Fibroblast of skin of scalp (primary cell): ENCODE measurements at places on chromosomes 13 and 19.
A peak's percentile ranks its signal among the peaks of the same experiment; 100 is the strongest.

DNA sequence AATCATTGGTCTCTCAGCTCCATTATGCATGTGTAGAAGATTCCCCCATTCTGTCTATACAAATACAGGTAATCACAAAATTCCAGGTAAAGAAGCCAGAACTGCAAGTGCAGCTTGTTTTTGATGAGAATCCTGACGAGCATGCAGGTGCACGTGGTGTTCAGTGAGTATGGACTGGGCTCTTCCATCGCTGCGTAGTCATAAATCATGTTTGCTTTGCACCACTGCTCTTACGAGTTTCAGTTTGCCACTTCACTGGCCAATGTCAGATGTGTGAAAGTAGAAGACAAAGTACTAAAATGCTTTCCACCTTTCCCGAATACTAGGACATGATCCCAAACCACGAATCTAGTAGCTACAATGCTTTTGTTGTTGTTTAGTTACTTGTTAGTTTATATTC is 390.7 kb downstream of the LIG4 start:
- no peak for DNase-seq

- no peak for DNase-seq
Observed at GRCh38 chr13:21322327-21322965, 136.7 kb downstream of the ZDHHC20 start.

DNA sequence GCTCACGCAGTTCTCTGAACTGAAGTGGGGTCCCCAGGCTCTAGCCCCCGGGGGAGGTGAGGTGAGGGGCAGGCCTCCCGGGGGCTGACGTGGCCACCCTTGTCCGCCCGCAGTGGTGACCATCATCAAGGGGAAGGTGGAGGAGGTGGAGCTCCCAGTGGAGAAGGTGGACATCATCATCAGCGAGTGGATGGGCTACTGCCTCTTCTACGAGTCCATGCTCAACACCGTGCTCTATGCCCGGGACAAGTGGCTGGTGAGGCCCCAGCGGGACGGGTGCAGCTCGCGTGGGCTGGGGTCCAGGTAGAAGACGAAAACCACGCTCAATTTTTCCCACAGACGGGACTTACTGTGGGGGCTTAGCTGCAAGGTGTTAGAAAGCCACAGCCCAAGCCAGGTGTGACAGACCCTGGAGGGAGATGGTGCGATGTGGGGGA is 5.6 kb upstream of the ADM5 start:
- DNase-seq: no peak

GRCh38 chr13:24906268-24906667 is 142.3 kb downstream of the RNF17 start:
- no peak for DNase-seq

DNA sequence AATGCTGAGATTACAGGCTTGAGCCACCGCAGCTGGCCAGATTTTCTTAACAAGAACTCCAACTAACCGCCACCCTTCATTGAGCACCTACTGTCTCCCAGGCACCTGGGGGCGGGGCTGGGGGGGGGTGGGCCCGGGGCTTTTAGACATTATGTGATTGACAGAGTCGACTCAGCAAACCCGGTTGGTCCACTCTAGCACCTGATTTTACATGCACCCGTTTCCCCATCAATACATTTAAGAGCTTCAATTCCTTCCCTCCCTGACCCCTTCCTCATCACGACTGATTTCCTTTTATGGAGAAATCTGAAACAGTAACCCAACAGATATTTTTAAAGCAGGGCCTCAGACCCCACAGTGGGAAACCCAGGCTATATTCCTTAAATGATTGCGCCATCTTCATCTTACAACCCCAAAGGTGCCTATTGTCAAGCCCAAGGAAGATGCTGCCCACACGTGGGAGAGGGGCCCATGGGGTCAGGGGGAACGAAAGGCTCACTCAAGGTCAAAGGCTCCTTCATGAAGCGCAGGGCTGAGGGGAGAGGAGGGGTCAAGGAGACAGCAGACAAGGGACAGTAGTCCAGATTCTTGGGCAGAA is 1.8 kb downstream of the INSR start:
- no peak for DNase-seq

DNA sequence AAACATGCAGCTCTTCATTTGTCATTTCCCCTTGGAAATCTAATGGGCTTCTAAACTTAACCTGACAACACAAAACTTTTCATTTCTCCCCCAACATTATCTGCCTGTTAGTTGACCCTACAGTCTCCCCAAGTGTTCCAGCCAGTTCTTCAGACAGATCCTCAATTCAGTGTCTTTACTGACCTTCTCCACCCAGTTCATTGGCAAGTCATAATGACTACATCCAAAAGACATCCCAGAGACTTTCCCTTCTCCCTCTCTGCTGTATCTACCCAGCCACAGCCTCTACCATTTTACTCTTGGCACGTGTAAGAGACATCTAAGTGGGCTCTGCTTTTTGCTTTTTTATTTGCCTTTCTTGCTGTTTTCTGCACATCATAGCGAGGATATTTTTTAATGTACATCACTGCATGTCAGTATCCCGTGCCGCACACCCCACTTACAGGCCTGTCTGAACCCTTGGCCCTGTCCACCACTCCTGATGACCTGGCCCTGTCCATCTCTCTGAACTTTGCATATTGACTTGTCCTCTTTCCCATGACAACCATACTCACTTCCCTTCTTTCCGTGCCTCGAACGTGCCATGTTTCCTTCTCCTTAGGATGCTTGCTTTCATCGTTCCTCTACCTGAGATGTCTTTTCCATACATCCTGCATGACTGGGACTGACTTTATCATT is 391.9 kb downstream of the IRS2 start:
- no peak for DNase-seq

- no peak for DNase-seq
Observed at GRCh38 chr13:39604756-39605155, 1.8 kb upstream of the LHFPL6 start.

GRCh38 chr13:76329866-76330580 is 556.2 kb downstream of the KCTD12 start:
- peak; percentile 23 for DNase-seq

- peak; percentile 24 for DNase-seq
Observed at GRCh38 chr19:50909240-50910070, 1.7 kb downstream of the KLK4 start.

DNA sequence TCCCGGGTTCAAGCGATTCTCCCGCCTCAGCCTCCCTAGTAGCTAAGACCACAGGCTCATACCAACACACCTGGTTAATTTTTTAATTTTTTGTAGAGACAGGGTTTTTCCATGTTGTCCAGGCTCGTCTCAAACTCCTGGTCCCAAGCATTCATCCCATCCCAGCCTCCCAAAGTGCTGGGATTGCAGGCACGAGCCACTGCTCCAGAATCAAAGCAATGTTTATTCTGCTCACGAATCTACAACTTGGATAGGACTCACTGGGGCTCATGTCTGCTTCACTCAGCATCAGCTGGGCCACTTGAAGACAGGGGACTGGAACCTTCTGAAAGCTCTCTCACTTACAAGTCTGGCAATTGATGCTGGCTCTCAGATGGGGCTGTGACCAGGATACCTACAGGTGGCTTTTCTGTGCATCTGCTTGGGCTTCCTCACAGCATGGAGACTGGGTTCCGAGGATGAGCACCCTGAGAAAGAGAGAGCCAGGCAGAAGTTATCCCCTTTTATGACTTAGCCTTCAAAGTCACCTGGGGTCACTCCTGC is 8.2 kb upstream of the ZNF792 start:
- no peak for DNase-seq

DNA sequence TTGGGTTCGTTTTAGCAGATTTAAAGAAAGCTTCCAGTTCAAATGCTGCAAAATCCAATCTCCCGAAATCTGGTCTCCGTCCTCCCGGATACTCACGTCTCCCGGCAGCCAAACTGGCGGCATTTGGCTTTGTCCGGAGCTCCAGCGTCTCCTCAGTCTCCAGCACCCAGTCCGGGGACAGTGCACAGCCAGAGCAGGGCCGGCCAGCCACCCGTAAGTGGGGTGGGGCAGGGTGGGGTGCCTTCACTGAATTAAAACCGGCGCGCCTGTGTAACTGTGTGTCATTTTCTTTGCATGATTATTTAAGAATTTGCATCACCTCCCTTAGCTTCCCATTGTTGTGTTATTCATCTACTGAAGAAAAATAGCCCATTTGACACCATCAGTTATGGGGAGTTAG is 280.6 kb downstream of the MTUS2 start:
- no peak for DNase-seq

DNA sequence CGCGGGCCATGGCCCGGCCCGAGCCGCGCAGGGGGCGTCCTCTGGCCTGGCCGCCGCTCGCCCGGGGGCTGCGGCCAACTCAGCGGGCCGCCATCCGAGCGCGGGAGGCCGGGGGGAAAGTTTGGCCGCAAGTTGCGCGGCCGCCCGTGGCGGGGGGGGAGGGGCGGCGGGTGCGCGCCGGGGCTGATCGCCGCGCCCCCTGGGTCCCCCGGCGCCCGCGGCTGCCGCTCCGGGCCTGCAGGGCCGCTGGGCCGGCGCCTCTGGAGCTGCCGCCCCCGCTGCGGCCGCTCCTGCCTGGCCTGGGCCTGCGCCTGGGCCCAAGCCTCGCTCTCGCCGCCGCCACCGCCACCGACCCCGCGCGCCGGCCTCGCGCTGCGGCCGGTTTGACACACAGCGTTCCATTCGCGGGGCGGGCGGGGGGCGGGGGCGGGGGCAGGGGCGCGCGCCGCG is at the start of gene NR2F6:
Gene NR2F6 (minus strand): TSS at position 385 of the 450 bp plus-strand sequence. CDS start 699 bp downstream, outside the sequence.
- DNase-seq: no peak

- no peak for DNase-seq
Observed at GRCh38 chr19:8259922-8260247, 48.3 kb downstream of the CD320 start.
